ENCODE measurements at places on chromosomes 4 and X.

- no peak for DNase-seq
Measured at GRCh38 chrX:69113723-69114122, 51.5 kb downstream of the PJA1 start.

DNA sequence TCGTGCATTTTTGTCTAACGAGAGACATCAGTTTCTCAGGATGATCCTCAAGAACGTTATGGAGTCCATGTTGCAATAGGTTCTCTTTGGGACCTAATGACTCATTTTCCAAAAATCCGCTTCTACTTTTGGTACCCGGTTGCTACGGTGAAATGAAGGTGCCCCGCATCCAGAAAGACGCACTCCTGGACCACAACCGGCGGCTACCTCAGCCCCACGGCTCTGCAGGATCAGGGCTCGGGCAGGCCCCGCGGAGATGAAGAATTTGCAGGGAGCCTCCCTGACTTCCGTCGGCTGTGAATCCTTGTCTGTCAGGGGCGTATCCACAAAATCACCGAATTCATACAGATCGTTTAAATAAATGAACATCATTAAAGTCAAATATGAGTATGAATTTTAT is 15.6 kb downstream of the GTPBP6 start:
- no peak for DNase-seq

DNA sequence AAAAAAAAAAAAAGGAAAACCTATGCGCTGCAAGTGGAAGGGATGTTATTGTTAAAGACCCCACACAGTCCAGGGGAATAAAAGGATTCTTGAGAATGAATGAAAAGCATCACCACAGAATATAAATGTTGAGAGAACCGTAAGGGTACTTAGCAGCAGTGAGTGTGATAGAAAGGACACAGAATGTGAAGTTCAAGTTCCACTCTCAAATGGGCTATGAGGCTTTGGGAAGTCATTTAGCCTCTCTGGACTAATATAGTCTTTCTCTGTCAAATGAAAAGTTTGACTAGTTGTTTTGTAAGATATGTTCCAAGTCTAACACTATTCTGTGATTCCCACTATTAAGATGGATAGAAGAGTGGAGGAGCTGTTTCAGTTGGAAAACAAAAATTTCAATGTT is 35.8 kb upstream of the MAML3 start:
- DNase-seq: no peak

- DNase-seq: no peak
Measured at GRCh38 chrX:46569621-46570020, 3.9 kb upstream of the CHST7 start.

GRCh38 chr4:26030780-26031179 is 116.8 kb downstream of the SMIM20 start:
- no peak for DNase-seq

- peak; percentile 12 for DNase-seq
Measured at GRCh38 chr4:1579001-1579900, 104.9 kb downstream of the FAM53A start.

DNA sequence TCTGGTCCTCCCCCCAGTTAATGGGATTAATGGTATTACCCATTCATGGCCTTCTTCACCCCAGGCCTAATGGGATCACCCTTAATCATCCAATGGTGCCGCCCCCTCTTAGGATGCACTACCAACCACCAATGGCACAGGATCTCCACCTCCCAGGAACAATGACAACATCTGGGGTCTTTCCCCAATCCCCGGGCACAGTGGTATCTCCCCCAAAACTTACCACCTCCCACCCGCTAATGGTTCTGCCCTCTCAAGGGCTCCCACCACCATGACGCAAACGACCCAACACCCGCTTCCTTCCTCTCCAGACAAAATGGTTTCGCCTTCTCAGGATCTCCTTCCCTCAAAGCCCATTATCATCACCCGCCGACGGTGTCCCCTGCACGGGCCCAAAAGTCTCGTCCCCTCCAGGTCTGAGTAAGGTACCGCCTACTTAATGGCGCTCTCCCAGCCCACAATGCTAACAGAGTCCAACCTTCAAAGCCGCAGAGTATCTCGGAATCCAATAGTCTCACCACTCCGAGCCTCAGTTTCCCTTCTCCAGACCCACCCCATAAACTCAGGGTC is 458 bp downstream of the GRIPAP1 start:
- no peak for DNase-seq

Measured in SJSA1 (cell line).